Cerebellar nuclear complex (tissue), 1 donor: ENCODE measurements at places on chromosomes 11 and 22.

- no peak for DNase-seq
These were observed 3.8 kb upstream of the CBLIF start for GRCh38 chr11:59849129-59849528.

DNA sequence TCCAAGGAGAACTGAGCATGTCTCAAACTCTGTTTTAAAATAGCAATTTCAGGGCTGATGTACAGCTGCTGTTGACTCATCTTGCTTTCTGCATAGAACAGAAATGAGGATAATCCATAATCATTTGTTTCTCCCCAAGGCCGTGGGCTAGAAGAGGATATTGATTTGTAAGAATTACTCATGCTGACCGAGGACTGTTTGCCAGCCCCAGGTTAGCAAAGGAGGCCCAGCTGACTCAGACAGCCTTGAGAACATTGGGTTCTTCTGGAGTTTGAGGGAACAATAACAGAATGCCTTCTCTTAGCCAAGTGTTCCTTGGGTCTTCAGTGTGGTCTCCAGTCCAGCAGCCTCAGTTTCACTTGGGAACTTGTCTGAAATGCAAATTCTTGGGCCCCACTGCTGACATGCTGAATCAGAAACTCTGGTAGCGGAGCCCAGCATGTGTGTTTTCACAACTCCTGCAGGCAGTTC lies 92.0 kb downstream of the ZC3H12C start:
- no peak for DNase-seq

GRCh38 chr11:116984186-116984585 lies 114.0 kb downstream of the SIK3 start:
- DNase-seq: no peak

- DNase-seq: no peak
These were observed 63.4 kb downstream of the GALNT18 start for GRCh38 chr11:11558396-11558795.

DNA sequence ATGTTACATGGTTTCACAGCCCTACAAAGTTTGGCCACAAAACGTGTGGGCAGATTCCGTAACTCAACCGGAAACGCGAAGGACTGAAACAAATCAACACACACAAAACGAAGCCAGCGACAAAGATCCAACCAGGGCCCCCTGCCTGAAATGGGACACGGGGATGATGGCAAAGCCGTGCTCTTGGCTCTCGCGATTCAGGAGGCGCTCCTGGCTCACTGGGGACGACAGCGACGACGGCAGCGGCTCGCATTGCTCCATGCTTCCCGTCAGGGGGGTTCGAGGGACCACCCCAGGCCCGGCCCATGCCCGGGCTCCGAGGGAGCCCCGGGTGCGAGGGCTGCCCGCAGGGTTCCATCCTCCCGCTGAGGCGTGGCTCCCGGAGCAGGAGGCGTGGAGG lies 4786.8 kb upstream of the OR11H1 start:
- DNase-seq: no peak

DNA sequence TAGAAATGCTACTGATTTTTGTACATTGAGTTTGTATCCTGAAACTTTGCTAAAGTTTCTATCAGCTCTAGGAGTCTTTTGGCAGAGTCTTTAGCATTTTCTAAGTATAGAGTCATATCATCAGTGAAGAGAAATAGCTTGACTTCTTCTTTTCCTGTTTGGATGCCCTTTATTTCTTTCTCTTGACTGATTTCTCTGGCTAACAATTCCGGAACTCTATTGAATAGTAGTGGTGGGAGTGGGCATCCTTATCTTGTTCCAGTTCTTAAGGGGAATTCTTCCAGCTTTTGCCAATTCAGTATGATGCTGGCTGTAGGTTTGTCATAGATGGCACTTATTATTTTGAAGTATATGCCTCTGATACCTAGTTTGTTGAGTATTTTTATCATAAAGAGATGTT lies 197.7 kb downstream of the AASDHPPT start:
- no peak for DNase-seq

GRCh38 chr11:67381244-67381972 lies 8.0 kb upstream of the CLCF1 start:
- no peak for DNase-seq

DNA sequence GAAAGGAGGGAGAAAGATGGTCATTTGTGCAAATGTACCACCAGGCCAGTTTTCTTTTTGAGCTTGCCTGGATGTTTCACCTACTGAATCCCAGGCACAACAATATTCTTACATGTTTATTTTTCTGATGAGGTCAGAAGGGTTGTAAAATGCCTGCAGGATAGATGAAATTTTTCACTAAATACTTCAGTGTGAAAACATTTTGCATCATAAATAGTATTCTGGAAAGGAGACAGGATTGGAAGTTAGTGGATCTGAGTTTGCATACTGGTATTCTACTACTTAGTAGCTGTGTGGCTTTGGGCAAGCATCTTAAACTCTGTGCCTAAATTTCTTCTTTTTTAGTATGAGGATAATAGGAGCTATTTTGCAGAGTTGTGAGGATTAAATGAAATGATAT lies 24.8 kb downstream of the RNF169 start:
- no peak for DNase-seq

GRCh38 chr11:102935514-102935913 lies 20.0 kb downstream of the MMP13 start:
- DNase-seq: no peak

GRCh38 chr11:112822478-112823274 lies 138.5 kb upstream of the NCAM1 start:
- DNase-seq: no peak

DNA sequence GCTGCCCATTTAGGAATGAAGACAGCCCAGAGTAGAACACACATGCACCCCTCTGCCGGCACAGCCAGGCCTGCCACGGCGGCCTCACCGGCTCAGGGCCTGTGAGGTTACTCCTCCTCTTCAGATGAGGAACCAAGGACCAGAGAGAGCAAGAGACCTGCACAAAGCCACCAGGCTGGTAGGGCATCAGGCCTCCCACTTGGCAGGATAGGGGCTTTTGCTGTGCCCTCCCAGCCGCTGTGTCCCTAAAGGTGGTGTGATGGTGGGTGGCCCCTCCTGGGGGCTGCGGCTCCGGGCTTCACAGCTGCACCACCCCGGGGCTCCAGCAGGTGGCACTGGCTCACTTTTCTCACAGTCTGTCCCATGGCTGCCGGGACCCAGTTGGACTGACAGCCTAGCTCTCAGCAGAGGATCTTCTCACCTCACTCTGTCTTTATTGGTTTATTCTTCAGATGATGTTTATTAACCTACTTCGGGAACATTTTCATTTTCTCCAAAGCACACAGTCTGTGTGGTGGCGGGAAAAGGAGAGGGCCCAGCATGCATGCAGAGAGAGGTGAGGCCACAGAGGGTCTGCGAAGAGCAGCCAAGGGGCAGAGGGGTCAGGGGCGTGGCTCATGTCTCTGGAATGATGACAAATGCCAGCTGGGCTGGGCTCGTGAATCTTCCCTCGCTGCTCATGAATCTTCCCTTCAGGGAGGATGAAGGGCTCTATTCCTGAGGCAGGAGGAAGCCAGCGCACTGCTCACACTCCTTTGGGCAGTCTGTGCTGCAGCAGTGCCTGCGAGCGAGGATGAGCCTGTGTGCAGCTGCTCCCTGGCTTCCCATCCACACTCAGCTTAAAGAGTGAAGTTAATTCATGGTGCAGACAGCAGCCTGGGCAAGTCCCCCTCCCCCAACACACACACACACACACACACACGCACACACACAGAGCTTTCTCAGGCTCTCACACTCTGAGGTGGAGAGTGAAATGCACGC lies 101.1 kb upstream of the PITPNB start:
- DNase-seq: no peak

- no peak for DNase-seq
These were observed 39.1 kb downstream of the CASP12 start for GRCh38 chr11:104858882-104859775.

DNA sequence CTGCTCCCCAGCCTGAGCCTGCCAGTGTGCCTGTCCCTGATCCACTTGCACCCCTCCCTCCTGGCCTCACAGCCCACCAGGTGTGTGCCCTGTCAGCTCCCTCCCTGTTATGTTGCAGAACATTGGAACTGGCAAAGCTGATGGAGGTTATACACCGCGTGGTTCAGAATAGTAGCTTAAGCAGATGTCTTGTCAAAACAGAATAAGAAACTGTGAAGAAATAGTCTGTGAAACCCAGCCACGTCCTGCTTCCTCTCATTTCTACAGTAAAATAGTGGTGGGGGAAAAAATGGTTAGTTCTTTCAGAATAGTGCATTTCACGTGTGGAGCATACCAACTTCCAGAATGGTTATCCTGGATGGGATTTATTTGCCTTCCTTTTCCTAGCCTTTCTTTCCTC lies 161.2 kb upstream of the NAV2 start:
- no peak for DNase-seq

GRCh38 chr11:68819362-68819761 lies 22.4 kb downstream of the CPT1A start:
- DNase-seq: no peak

DNA sequence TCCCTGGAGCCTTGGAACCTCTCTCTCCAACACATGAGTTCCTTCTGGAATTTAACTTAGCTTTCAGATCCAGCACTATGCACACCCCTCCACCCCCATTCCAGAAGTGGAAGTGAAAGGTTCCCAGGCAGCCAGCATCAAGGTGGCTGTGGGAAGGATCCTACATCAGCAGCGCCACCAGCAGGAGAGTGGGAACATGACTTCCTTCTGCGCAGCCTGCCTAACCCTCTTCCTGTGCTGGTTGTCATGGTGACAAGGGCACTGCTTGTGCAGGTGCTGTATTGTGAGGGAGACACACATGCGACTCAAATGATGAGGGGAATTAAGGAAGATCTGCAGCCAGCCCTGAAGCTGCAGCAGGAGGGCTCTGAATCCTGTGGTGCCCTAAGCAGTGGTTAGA lies 904.5 kb upstream of the API5 start:
- no peak for DNase-seq

DNA sequence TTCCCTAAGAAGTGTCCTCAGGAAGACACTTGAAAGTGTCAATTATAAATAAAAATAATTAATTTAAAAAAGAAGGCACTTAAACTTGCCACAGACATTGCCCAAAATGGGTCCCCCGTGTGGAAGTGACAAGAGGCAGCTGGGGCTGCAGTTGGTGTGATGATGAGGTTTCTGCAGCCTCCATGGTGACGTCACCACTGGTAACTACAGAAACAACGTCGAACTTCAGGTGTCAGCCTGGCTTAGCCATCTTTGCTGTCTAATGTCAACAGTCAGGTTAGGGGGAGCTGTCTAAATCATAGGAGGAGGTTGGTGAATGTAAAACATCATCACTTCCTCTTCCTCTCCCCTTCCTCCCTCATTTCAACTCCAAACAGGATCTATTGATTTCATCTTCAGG lies 328.6 kb downstream of the MN1 start:
- no peak for DNase-seq

GRCh38 chr11:101907815-101908214 lies 7.0 kb upstream of the CEP126 start:
- no peak for DNase-seq

GRCh38 chr22:44192098-44192815 lies 11.5 kb downstream of the PARVG start:
- no peak for DNase-seq

DNA sequence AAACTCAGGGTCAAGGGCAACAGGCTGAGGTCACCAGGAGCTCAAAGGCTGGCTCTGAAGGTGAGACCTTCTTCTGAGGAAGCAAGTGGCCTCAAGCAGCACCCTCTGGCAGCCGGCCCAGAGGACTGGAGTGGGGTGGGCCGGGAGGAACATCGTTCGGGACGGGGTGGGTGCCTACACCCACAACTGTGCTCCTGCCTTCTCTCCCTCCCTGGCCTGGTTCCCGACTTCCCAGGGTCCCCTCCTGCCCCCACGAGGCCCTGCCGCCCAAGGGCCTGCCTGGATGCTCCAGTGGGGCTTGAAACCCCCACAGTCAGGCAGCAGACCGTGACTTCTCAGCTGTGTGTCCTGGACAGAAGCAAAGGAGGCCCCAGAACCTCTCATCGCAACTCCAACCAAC lies 195.7 kb downstream of the IGLL1 start:
- no peak for DNase-seq

GRCh38 chr11:92859156-92859690 lies 110.2 kb upstream of the MTNR1B start:
- DNase-seq: no peak

DNA sequence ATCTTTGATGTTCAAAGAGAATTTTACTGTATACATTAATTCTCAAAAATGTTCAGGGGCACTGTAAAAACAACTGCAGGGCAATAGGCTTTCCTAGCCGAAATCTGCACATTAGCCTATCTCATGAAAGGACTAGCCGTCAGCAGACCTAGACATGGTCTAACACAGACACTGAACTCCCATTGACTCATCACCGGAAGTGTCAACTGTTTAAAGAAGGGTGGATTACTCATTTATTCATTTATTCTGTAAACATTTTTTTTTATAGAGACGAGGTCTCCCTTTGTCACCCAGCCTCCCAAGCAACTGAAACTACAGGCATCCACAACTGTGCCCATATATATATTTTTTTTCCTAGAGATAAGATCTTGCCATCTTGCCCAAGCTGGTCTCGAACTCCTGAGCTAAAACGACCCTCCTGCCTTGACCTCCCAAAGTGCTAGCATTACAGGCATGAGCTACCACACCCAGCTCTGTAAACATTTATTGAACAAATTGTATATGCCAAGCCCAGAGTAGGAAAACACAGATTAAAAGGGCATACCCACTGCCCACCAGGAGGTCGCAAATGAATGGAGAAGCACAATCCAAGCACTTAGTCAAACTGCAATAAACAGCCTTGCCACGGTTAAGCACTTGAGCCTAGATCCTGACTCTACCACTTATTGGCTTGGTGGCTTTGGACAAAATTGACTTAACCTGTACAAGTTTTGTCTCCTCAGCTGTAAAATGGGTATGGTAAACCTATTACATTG lies 26.6 kb downstream of the RAB30 start:
- DNase-seq: no peak

- DNase-seq: no peak
These were observed 1686.8 kb downstream of the LRRC4C start for GRCh38 chr11:39772525-39773137.
